ENCODE measurements at places on chromosomes 6 and 20.
A peak's percentile ranks its signal among the peaks of the same experiment; 100 is the strongest.

- no peak for DNase-seq
These were observed 1.6 kb downstream of the REM1 start for GRCh38 chr20:31476643-31477215.

GRCh38 chr6:56292505-56293181, 45.3 kb upstream of the COL21A1 start:
- peak; percentile 71 for DNase-seq

GRCh38 chr6:16060039-16060438, 68.8 kb upstream of the MYLIP start:
- DNase-seq = no peak

DNA sequence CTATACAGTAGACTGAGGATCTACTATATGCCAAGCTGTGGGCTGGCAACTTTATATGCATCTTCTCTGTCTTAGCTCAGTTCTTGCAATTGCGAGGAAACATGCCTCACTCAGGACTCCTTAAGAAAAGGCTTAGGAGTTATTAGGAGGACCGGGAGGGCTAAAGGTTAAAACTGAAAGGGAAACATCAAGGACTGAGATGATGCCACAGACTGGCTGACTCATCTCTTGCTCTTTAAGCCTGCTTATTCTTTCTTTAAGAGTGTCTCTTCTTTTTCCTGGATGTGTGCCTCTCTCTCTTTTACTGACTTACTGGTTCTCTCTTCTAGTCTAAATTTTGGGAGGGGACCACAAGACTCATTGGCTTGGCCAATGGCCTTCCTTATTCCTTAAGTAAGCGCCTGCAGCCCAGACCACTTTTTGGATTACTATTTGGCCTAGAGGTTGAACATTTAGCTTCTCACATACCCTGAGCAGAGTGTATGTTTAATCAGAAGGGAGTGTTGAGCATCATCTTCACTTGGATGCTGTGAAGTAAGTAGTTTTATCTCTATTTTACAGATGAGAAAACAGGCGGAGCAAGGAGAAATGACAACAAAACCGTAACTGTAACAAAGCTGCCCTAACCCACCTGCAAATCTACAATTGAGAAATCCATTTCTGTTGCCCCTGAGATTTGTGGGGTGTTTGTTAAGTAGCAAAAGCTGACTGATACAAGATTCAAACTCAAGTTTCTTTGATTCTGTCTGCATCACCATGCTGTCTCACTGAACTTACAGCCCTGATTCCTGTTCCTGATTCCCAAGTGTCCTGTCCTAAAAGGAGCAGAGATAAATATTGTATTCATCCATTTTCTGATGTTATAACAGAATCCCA, 7.2 kb upstream of the SDC4 start:
- DNase-seq = no peak

- no peak for DNase-seq
These were observed 66.9 kb downstream of the GMPR start for GRCh38 chr6:16305246-16305725.

DNA sequence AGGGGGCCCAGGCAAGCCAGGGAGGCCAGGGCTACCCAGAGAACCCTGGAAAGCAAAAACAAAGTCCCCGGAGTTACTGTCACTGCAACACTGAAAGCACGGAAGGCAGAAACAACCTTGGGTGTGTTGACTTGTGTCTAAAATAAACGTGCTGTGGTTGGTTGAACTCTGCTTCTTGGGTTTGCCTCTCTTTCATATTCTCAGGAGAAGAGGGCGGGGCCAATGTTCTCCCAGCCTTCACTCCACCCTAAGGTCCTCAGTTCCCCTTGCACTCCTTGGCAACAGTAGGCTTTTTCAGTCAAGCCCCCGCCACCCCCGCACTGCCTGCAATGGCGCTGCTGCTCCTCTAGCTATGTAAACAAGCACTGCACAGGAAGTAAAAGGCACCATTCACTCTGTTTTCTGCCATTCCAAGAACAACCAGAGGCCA, 60.9 kb downstream of the COL9A1 start:
- no peak for DNase-seq

DNA sequence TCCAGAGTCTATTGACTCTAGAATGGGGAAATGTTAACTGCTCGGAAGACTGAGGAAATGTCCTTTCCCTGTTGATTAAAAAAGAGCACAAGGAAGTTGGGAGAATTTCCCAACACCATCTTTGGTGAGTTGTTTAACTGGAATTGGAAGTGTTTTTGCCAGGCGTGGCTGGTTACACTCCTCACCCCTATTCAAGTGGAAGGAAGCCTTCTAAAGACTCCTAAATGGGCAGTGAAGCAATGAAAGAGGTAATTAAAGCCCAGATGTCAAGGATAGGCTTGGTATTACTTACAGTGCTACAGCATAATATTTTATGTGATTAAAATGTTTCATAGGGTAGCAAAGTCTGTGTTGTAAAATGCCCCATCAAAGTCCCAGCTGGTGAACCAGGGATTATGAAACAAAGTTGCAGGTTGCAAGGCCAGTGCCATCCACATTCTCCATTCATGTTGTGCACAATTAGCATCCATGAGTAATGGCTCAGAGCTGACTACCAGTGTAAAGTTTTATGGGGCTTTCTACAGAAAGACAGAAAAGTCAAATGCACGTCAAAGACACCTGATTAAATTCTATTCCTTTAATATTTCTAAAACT, 52.6 kb downstream of the BTBD3 start:
- no peak for DNase-seq

GRCh38 chr6:80544976-80545722, 438.7 kb downstream of the BCKDHB start:
- DNase-seq = no peak

GRCh38 chr6:22582417-22583205, 13.2 kb downstream of the HDGFL1 start:
- DNase-seq = no peak

DNA sequence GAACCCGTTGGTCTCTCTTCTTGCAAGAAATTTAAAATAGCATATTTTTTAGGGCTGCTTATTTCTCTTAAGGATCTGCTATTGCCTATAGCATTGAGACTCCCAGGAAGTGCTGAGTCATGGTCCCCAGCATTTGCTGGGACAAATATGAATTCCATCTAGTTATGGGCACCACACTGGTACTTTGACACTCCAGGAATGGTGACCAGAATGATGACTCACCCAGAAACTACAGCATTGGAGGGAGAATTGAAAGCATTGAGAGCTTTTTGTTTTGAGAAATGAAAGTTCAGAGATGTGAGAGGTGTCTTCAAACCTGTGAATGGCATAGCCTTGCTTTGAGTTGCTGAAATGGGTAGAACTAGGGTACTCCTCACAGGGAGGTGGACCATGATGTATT, 699.7 kb downstream of the DHX35 start:
- no peak for DNase-seq

- DNase-seq = no peak
These were observed 405 bp upstream of the RNF182 start for GRCh38 chr6:13924146-13924948.

DNA sequence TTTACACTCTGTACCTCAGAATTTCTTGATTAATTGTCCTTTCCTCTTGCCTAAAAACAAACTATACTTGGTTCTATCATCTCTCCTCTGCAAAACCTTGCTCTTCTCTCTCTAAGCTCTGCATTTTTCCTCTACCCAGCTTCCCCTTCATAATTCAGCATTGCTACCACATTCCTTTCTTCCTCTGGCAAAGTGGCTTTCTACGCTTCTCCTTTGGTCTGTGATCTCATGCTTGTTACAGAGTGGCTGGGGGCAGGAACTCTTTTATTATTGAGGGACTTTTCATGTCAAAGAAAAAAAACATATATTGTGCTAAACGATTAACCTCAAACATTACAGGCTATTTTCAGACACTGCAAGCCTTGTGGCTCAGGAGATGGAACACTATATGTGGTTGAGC, 333.3 kb upstream of the KCNQ5 start:
- no peak for DNase-seq

DNA sequence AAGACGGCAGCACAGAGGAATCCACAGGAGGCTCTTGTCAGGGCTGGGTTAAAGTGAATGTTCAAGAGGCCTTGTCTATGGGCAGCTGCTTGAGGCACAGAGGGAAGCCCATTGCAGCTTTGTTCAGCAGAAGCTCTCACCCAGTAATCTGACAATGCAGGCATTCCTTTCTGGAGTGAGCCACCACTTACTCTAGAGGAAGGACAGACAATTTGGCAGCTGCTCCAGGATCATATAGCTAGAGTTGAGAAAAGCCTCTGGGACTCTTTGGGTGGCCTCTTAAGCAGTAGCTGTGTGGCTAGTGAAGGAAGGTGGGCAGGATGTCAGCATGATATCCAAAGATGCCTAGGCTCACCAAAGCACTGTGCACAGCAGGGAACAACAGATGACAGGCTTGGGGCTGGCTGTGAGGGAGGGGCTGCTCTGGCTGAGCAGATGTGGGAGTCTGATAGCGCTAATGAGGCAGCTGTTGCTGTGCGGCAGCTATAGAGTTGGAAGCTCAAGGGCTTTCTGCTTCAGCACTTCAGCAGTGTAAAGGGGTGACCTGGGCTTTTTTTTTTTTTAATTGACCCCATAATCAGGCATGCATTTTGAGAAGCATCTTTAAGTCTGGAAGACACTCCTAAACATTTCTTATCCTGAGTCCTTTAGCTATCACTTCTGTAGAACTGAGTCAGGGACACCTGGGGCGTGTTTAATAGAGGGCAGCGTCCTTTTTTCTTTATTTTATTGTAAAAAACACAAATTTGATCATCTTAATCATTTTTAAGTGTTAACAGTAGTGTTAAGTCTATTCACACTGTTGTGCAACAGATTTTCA, 27.2 kb downstream of the CMTR1 start:
- no peak for DNase-seq

DNA sequence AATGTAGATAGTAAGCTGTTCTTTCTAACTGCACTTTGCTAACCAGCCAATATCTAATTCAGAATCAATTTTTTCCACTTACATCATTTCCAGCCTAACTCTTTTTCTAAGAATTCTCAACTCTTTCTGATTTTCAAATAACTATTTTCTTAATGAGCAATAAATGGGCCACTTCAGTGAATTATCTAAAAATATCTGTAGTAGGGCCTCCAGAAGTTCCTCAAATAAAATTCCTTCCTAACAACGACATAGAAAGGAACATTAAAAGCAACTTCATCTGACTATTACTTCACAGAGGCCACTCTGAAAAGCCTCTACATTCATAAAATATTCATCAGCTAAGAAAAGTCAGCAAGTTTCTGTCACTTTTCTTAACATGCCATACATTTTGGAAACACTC, 4.8 kb downstream of the COL12A1 start:
- DNase-seq = no peak

DNA sequence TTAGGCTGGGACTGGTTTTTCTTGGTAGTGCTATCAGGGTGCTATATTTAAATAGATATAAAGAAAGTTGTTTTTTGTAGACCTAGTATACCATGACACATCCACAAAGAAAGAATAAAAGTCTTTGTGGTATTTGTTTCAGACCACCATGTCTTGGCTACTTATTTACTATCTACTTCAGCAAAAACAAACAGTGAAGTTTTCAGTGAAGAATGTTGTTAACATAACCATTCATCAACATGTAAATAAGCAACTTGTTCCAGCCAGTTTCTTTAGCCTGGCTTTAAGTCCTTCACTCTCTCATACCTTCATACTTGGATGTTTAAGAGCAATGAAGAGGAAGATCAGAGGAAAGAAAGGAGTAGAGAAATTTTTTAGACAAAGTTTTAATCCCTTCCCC, 624.1 kb downstream of the CD109 start:
- DNase-seq = no peak

DNA sequence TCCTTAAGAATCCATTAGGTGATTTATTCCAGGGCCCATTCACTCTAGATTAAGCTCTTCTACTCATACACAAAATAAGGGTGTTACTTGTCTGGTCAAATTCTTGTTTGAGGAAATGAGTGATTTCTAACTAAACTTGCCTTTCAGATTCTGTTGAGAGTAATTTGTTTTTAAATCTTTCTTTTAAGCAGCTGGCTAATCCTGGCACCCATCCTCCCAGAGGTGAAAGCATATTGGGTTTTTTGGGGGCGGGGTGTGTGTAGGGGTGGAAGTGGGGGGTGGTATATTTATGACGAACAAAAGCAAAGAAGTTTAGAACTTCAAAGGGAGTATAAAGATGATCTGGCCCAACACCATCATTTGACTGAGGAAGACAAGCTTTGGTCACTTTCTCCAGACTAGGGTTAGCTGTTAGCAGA, 94.7 kb downstream of the RTN4IP1 start:
- DNase-seq = no peak

DNA sequence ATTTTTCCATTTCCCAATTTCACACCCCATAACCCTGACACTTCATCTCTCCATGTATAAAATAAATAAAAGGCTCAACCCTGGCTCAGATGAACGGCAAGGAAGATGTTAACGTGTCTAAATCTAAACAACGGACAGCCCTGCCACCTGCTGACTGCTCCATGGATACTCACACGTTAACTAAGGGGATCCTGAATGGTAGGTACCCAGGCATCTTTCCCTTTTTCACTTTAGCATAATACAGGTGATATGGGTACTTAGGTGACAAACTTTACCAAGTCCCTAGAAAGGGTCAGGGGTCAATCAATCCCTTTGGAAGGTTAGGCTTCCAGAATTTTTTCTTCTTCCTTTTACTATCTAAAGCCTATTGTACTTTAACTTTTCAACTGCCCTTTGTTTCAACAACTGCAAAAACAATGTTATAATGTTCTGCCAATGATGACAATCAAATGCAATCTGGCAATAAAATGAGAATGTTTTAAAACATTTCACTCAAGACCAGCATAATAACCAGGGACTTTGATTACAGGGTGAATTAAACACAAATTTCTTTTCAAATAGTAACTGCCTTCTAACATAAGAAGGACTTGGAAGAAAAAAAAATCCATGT, 52.4 kb upstream of the IPCEF1 start:
- no peak for DNase-seq

- no peak for DNase-seq
These were observed 631.4 kb downstream of the CDH26 start for GRCh38 chr20:60589623-60590022.

- no peak for DNase-seq
These were observed 32.3 kb downstream of the AFDN start for GRCh38 chr6:167858842-167859664.

DNA sequence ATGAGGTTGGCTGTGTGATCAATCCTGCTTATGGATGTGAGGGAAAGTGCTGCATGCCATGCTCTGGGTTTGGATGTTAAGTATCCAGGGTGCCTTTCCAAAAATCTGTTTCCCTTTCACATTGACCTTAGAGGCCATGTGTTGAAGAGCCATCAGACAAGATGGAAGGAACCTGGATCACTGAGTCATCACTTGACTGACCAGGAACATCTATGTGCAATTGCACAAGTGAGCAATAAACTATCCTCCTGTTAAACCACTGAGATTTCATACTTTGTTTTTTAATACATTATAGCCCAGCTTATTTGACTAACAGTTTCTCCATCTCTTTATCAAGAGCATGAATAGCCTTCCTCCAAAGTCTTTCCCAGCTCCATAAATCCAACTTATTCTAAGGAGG, 17.8 kb upstream of the TMEM14A start:
- DNase-seq = no peak

DNA sequence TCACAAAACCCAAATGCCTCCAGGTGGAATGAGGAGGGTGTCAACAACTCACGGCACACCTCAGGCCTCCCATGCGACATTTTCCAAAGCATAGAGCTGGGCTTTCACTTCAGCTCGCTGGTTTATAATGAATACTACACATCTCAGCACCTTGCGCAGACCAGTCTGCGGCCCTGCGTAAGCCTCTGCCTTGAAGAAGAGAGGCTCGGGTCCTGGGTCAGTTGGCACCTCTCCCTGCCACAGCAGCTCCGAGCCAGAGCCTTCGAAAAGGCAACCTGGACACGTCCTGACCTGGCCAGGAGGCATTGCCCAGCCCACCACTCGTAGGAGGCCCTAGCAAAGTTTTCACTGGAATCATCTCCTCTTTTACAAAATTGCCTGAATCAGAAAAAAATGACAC, 183.0 kb upstream of the AFDN start:
- DNase-seq = no peak

All from AML-193 (cell line).